ENCODE measurements at places on chromosomes 6 and 20. TPM values are rescaled to one million over a fixed set of nuclear protein-coding genes. Genes with fewer than 3 reads are reported as not detected.

DNA sequence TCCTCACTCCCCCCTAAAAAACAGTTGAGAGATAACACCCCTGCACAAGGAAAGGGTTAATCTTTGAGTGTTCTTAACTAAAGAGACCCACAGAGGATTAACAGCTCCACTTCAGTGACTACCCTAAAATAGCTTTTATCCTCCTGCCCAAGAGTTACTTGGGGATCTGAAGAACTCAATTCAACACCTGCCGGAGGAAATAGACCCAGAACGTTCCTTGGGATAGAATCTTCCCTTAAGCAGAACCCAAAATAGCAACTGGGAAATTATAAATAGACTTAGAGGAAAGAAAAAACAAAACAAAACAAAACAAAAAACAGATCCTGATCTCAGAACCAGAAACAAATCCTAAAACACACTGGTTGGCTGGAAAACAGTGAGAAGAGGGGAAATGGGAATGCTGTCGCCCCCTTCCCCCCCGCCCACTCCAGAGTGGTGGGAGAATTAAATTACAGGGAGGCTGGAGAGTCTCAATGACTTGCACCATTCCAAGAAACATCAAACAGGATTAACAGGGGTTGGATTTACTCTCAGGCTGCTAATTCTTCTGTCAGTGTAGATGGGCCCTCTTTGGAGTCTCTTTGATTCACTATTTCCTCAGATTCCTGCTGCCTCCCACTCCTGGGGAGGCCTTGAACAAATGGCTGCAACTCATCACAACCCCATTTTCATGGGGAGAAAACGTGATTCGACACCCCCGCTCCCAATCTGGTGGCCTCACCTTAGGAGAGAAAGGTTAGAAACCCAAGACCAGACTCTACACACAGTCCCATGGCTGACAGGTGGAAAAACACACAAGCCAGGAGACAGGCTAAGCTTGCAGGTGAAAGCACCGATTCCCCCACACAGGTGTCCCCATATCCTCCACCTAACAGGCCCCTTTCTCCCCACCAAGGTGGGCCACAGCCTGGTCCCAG is 1.4 kb downstream of the PLAGL2 start:
- DNase-seq, result no peak

Gene DST
- polyA plus RNA-seq, result 125 TPM

Gene FAM209A
- polyA plus RNA-seq, result 0.15 TPM

Gene RNF39
- 0.73 TPM for polyA plus RNA-seq
